Stimulated activated CD8-positive, alpha-beta memory T cell treated with anti-CD3 and anti-CD28 coated beads, Interleukin-15, amount 100 ng/mL, for 24 hours (primary cell): ENCODE measurements at places on chromosomes 4 and X.

DNA sequence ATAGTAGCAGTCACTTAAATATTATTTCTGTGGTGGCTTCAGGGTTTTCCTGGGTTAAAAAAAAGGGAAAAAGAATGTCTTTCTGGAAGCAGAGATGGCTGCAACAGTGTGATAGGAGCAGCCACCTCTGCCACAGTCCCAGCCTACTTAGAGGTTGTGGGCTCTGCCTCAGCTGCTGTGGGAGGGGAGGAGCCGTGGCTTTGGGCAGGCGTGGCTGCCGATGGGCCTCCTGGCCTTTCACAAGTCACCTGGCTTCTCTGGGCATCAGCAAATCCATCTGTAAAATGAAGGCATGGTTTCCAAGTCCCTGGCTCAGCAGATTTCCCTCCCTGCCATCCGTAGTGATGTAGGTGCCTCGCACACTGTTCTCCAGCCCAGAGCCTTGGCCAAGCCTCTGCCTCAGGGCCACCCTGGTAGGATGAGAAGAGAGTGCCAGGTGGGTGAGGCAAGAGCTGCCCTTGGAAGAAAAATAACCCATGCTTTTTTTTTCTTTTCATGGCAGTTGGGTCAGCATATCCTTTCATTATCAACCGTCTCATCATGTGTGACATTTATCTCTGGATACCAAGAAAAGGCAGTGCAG, 66.1 kb downstream of the PTTG2 start:
- DNase-seq, result no peak

GRCh38 chr4:62018537-62018936, 818.4 kb downstream of the ADGRL3 start:
- DNase-seq, result no peak

GRCh38 chr4:73721435-73721834, 18.9 kb upstream of the CXCL8 start:
- no peak for DNase-seq

- DNase-seq, result no peak
These were observed 171.6 kb downstream of the FAT4 start for GRCh38 chr4:125486351-125486750.

GRCh38 chrX:139559383-139560042, 29.0 kb downstream of the F9 start:
- DNase-seq, result no peak

- DNase-seq, result no peak
These were observed 257.1 kb upstream of the RPS6KA3 start for GRCh38 chrX:20523626-20524312.

DNA sequence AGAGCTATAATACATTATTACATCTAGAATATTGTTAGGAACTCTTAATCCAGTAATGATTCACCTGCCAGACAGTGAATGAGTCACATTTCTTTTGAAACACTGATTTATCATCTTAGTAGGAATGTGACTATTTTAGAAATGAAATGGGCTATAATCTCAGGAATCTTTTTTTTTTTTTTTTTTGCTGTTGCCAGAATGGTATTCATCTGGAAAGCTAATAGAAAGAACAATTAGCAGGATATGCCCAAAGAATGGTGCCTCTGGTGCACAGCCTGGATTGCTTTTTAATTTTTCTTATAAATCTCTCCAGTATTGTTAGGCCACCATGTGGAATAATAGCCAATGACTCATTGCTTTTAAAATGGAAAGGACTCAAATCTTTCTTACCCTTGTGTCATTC, 181.1 kb upstream of the SMIM31 start:
- DNase-seq, result no peak
